ENCODE measurements at places on chromosomes 13 and 19.
A peak's percentile ranks its signal among the peaks of the same experiment; 100 is the strongest.

DNA sequence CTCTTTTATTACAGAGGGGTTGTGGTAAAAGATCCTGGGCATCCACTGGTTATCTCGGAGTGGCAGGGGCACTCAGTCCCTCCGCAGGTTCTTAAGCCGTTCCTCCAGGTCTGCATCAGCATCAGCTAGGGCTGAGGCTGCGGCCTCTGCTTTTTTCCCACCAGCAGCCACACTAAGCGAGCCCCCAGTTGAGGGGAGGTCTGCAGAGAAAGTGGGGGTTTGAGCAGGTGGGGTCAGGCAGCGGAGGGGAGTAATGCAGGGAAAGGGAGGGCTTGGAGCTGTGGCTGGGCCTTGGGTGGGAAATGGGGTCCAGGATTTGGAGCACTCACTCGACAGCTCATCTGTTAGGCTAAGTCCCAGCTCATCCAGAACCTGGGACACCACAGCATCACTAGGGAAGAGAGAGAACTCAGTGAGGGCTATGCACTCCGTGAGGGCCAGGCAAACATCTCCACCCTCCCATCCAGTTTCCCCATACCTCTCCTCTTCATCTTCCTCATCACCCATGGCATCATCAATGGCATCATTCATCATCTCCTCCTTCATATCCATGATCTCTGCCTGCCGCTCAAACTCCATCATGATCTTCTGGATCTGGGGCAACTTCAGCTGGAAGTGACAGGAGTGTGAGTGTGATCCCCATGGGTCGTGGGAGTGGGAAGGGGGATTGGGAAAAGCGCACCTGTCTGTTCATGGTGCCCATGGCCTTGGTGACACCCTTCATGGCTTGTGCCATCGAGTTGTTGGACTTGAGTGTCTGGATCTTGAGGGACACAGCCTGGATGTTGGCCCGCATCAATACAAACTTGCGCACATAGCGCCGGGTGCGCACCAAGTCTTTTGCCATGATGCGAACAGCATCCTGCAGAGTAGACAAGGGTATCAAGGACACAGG is 3.1 kb downstream of the CHMP2A start:
- DNase-seq: no peak

- peak; percentile 20 for DNase-seq
These were observed 1.2 kb downstream of the KLF12 start for GRCh38 chr13:74132776-74133656.

GRCh38 chr13:106376401-106377112 is 158.9 kb downstream of the EFNB2 start:
- DNase-seq: no peak

- DNase-seq: no peak
These were observed 559 bp downstream of the POLR2E start for GRCh38 chr19:1094655-1094977.

GRCh38 chr13:52862358-52863206 is 14.1 kb upstream of the PCDH8 start:
- no peak for DNase-seq

GRCh38 chr13:75399168-75399878 is 82.6 kb downstream of the TBC1D4 start:
- DNase-seq: no peak

GRCh38 chr19:46860846-46861690 is at the start of gene ARHGAP35:
ARHGAP35 (plus strand) TSS chr19:46860997; CDS start chr19:46918676, 57,679 bp downstream.
- DNase-seq: peak; percentile 97

DNA sequence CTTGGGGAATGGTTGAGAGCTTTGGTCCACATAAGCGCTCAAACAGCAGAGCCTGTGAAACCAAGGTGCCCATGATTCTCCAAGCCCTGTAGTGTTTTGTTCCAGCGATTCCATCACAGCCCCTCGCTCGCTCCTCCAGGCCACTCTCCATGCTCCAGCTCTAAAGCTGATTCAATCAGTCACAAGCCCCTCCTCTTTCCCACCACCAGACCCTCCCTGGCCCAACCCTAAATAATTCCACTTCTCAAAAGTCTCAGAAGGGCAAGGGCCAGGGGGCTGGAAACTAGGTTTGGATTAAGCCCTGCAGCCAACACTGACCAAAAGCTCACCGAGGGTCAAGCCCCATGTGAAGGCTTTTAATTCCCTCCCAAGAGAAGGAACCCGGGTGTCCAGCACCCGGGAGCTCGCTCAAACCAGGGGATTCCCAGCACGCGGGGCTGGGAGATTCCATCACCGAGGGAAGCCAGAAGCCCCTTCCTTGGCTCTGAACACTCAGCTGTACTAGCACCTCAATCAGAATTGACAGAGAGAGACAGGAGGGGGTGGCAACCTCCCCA is 1.5 kb downstream of the ZNF296 start:
- DNase-seq: no peak

- DNase-seq: no peak
These were observed 1317.8 kb downstream of the UQCRFS1 start for GRCh38 chr19:27894906-27895754.

DNA sequence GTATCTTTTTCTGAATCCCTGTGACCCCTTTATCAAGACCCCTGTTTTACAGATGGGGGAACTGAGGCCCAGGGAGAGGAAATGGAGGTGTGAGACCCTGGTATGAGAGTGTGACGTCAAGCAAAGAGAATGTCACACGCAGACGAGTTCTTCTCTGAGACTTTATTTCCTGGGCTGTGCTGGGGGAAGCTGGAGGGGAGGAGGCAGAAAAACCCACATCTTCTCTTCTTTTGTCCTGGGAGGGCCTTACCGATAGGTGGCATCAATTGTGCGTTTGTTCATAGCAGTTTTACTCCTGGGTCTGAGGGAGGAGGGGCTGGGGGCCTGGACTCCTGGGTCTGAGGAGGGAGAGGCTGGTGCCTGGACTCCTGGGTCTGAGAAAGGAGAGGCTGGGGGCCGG is 4.9 kb upstream of the KLK15 start:
- peak; percentile 72 for DNase-seq

- DNase-seq: no peak
These were observed 13.6 kb downstream of the TPT1 start for GRCh38 chr13:45327253-45327955.

GRCh38 chr13:41006978-41007743 is 12.0 kb downstream of the ELF1 start:
- no peak for DNase-seq

DNA sequence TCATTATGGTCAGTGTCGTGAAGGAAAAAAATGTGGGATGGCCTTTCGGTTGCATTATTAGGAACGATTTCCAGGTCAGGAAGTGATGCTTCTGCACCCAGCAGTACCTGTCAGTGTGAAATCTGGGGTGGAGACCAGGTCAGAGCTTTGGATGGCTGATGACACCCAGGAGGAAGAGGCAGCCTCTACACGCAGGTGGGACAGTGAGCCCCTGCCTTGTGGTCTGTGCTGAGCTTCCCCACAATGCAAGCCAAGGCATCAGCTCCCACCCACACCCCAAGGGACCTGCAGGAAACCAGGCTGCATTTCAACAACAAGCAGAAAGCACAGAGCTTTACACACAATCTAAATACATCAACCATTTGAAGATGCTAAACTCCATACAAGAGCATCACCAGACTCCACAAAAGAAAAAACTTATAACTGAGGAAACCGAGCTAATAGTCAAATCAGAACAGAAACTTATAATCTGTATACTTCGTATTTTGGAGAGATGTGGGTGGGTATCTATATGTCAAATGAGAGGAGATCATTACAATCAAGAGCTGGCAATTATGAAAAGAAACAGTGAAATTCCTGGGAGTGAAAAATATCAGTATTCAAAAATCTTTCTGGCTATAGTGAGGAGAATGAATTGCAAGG is 130.1 kb downstream of the ZDHHC20 start:
- DNase-seq: no peak

DNA sequence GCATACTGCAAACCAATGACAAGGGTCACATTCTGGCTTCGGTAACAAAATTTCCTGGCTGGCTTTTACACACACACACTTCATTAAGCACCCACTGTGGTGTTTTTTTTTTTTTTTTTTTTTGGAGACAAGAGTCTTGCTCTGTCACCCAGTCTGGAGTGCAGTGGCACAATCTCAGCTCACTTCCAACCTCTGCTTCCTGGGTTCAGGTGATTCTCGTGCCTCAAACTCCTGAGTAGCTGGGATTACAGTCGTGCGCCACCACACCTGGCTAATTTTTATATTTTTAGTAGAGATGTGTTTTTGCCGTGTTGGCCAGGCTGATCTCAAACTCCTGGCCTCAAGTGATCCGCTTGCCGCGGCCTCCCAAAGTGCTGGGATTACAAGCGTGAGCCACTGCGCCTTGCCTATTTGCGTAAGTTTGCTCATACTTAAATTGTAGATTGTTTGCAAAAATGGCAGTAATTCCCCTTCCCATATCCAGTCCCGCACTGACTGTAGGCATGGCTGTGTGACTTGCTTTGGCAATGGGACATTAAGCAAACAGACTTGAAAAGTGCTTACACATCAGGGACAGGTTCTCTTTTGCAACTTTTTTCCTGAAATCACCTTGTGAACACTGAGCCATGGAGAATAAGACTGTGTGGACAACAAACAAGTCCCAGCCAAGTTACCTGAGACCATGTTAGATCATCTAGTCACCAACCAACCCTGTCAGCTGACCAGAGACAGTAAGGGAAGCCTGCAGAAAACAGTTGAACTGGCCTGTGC is 42.1 kb upstream of the EBPL start:
- DNase-seq: no peak

DNA sequence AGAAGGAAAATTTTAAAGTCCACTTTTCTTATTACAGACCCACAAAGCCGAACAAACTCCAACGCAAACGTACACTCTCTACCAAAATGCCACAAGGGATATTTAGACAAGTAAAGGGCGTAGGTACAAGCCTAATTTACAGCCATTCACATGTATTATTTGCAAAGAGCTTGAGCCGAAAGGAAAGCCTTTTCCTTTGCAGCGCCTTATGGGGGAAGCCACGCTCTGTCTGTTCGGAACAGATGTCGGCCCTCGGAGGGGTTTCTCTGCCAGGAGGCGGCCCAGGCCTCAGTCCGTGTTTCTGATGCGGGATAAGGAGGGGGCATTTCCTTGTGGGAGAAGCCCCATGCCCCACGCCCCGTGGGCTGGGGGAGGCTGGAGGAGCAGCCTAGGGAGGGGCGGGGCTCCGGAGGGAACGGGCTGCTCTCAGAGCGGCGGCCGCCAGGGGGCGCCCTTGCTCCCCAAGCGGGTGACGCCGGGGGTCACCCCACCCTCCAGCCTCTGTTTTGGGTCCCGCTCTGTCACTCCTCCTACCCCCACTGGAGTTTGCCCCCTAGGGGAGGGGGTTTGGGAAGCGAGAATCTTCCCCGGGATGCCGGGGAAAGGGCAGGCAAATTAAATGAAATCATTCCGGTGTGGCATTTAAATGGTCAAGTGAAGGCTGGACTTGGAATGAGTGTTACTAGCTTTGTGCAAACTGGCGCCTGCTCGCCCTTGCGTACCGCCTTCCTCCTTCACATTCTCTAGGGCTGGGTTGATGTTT is 2.9 kb downstream of the HTR2A start:
- peak; percentile 80 for DNase-seq

DNA sequence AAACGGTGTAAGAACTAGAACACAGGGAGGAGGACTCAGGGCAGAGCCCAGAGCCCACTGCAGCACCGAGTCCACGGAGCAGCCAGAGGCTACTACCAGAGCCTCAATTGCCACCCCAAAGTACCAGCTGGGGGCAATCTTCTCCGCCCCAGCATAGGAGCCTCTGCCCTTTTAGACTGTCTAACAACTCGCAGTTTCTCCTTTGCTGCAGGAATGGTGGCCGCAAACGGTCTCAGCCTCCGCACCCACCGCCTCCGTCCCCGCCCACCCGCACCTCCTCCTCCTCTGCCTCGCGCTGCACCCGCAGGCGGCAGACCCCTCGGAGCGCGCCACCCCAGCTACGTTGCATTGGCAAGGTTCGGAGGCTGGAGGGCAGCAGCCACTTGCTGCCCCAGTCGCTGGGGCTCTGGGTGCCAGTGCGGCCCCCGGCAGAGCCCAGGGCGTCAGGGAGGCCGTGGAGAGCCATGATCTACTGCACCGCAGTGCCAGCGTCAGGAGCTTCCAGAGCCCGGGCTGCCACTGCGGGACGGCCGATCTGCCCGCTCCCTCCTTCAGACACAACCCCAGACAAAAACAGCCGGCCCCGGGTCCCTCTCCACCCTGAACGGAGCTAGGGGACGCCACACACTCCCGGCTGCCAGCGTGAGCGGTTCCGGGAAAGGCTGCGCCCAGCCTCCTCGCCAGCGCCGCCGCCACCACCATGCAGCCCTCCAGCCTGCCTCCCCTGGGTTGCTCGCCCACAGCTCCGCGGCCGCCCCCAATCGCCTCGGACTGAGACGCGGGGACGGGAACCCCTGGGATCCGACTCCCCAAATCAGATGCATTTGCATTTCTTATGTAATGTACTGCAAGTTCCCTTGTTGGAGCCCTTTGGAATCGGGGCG is 1.8 kb downstream of the FGF14 start:
- DNase-seq: peak; percentile 60

GRCh38 chr13:51738226-51738905 is 65.6 kb downstream of the DHRS12 start:
- DNase-seq: no peak

All from GM20000 (cell line).